Gastrocnemius medialis (tissue), 4 donors: ENCODE measurements at places on chromosomes 13 and 19.

- DNase-seq = no peak
- no peaks in the 10 kb centered on the region for H3K4me1 ChIP-seq
- no peaks in the 10 kb centered on the region for H3K36me3 ChIP-seq
- no peaks in the 10 kb centered on the region for H3K27me3 ChIP-seq
Measured at GRCh38 chr19:6374711-6375410, 872 bp downstream of the PSPN start.

- no peak overlapping the region for H3K4me3 ChIP-seq
- no peak for DNase-seq
- no peaks in the 10 kb centered on the region for H3K36me3 ChIP-seq
- H3K4me1 ChIP-seq = no peaks in the 10 kb centered on the region
Measured at GRCh38 chr13:52707375-52707774, 32.2 kb downstream of the CNMD start.

GRCh38 chr13:30340331-30341250, 33.2 kb upstream of the KATNAL1 start:
- DNase-seq = peak; percentile 83
- peaks cover 32% of the 10 kb centered on the region for H3K4me1 ChIP-seq
- H3K27ac ChIP-seq = peak overlapping the region; percentile 58
- H3K36me3 ChIP-seq = no peaks in the 10 kb centered on the region
- H3K4me3 ChIP-seq = no peak overlapping the region

GRCh38 chr13:108328848-108329247, 59.3 kb downstream of the TNFSF13B start:
- no peaks in the 10 kb centered on the region for H3K4me1 ChIP-seq
- DNase-seq = no peak
- no peaks in the 10 kb centered on the region for H3K36me3 ChIP-seq
- H3K27me3 ChIP-seq = no peaks in the 10 kb centered on the region

DNA sequence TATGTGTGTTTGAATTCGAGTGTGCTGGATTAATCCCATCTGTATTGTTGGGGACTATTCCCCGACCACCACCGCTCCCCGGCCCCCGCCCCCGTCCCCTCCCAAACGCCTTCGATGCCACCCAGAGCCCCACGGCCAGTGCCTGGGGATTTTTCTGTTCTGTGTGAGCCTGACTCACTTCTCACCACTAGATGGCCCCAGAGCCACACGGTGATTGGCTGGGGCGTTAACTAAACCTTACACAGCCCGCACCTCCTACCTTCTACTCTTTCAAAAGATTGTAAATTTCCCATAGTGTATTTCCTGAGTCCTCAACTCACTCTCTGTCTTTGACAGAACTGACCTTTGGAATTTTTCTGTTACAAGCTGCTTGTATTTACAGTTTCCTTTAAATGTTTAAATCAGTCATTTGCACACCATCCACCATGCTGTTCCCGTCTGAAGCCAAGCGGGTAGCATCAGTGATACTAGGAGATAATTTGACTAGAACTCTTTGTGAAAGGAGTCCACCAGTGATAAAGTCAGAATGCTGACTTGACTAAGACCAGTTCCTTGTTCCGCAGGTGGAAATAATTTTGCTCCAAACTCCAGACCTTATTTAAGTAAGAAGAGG, 61.4 kb downstream of the RFX2 start:
- H3K36me3 ChIP-seq = no peaks in the 10 kb centered on the region
- no peak overlapping the region for H3K27ac ChIP-seq
- H3K4me1 ChIP-seq = no peaks in the 10 kb centered on the region
- H3K4me3 ChIP-seq = no peak overlapping the region

DNA sequence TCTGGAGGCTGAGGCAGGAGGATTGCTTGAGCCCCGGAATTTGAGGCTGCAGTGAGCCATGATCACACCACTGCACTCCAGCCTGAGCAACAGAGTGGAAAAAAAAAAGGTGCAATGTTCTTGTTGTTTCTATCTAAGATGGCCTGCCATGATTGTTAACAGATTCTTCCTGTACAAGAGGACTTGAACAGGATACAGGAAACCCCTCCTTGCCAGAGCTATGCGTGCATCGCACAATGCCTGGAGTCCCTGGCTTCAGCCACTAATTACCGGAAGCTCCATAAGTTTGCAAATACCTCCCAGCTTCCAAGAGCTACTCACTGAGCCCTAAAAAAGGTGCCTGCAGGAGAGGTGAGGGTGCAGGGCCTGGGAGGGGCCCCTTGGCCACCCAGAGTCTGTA, 13.1 kb upstream of the HIF3A start:
- H3K27me3 ChIP-seq = no peaks in the 10 kb centered on the region
- no peak overlapping the region for H3K4me3 ChIP-seq
- peak overlapping the region; percentile 63 for H3K27ac ChIP-seq
- no peak for DNase-seq

- DNase-seq = no peak
- H3K27me3 ChIP-seq = no peaks in the 10 kb centered on the region
- no peak overlapping the region for H3K27ac ChIP-seq
Measured at GRCh38 chr19:47134545-47134944, 3.9 kb downstream of the SAE1 start.
